8988T (cell line): ENCODE measurements at places on chromosomes 7 and 10.

GRCh38 chr10:79507440-79508167 lies 4.7 kb upstream of the EIF5AL1 start:
- DNase-seq = no peak

DNA sequence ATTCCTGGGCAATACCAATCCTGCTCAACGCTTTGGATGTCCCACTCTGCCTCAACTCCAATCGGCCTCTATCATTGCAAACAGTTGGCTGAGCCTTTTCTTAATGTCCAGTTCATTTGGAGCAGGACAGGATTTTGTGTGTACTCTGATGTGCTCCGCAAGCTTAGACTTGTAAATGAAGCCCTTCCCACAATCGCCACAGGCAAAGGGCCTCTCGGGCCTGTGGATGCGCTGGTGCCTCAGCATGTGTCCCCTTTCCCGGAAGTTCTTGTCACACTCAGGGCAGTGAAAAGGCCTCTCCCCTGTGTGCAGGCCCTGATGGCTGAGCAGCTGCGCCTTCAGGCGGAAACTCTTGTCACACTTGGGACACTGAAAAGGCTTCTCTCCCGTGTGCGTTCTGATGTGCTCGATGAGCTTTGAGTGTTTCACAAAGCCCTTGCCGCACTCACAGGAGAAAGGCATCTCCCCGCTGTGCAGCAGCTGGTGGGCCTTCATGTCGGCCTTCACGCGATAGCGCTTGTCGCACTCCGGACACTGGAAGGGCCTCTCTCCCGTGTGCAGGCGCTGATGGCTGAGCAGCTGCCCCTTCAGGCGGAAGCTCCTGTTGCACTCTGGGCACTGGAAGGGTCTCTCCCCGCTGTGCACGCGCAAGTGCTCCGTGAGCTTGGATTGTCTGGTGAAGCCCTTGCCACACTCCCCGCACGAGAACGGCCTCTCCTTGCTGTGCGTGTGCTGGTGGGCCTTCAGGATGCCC lies 20.0 kb downstream of the ZNF786 start:
- no peak for DNase-seq

- no peak for DNase-seq
Measured at GRCh38 chr10:103835096-103836050, 20.0 kb downstream of the SH3PXD2A start.

GRCh38 chr7:115054478-115055065 lies 132.7 kb downstream of the MDFIC start:
- no peak for DNase-seq

GRCh38 chr7:155346285-155346684 lies 48.6 kb downstream of the INSIG1 start:
- no peak for DNase-seq

DNA sequence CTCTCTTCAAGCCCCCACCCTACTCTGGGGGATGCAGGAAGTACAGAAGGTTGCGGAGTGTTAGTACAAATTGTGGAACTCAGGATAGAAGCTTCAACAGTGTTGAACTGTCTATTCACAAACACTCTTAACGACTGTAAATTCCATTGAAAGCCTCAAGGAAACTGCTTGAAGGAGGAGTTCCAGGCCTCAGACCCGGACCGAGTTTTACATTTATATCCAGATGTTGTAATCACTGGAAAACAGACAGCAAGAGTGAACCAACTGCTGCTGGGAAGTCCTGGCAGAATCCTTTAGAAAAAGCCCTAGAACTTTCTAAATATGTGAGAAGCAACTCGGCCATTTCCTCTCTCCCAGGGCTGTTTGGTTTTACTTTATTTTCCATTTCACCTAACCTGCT lies 84.1 kb upstream of the LRRC18 start:
- no peak for DNase-seq

GRCh38 chr7:1716263-1717094 lies 46.4 kb downstream of the ELFN1 start:
- DNase-seq = no peak

DNA sequence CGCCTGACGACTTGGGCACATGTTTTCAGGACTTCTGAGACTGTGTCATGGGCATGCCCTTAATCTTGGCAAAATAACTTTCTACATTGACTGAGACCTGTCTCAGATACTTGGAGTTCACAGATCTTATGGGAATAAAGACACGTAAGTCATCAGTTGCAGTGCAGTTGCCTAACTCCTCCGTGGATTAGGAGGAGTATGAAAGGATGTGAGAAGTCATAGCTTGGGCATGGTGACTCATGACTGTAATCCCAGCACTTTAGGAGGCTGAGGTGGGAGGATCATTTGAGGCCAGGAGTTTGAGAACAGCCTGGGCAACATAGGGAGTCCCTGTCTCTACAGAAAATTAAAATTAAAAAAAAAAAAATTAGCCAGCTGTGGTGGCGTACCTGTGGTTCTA lies 49.6 kb downstream of the EXOC6 start:
- DNase-seq = no peak

GRCh38 chr10:25839683-25840082 lies 94.3 kb upstream of the MYO3A start:
- DNase-seq = no peak
